CD14-positive monocyte (primary cell): ENCODE measurements at places on chromosomes 13 and 19.

DNA sequence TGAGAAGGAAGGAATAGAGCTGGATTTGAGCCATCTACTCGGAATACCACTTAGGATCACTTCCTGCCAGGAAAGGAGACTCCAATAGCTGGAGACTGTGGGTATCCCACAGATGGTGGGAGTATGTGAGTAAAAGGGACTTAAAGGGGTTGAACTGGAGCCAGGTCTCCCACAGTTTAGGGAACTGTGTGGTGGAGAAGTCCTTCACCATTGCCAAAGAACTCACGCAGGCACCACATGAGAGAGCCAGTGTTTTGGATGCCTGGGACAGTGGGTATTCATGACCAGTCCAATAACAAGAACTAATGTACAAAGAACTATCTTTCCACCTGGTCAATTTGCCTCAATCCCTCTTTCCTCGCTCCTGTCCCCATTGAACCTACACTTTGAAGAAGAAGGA lies 24.4 kb upstream of the MYCBP2 start:
- peak; percentile 27 for DNase-seq

DNA sequence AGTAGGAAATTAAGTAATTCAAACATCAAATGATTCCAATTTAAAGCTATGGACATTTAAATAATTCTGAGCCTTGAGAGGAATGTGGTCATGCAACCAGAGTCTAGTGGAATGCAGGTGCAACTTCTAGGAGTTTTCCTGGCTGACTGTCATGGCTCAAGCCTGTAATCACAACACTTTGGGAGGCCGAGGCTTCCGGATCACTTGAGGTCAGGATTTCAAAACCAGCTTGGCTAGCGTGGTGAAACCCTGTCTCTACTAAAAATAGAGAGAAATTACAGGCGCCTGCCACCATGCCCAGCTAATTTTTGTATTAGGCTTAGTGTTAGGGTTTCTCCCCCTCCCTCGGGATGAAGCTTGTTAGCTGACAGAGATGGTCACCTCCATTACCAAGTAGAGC lies 6.4 kb downstream of the ZNF808 start:
- peak; percentile 29 for DNase-seq

GRCh38 chr13:26721251-26722121 lies 39.1 kb downstream of the GPR12 start:
- no peak for DNase-seq

GRCh38 chr13:76446191-76446590 lies 440.0 kb downstream of the KCTD12 start:
- DNase-seq: no peak

DNA sequence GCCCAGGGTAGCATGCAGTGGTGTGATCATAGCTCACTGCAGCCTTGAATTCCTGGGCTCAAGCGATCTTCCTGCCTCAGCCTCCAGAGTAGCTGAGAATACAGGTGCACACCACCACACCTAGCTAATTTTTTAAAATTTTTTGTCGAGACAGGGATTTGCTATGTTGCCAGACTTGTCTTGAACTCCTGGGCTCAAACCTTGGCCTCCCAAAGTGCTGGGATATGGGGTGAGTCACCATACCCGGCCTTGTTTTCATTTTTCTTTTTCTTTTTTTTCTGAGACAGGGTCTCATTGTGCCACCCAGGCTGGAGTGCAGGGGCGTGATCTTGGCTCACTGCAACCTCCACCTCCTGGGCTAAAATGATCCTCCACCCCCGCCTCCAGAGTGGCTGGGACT lies 38.7 kb downstream of the KEAP1 start:
- no peak for DNase-seq

DNA sequence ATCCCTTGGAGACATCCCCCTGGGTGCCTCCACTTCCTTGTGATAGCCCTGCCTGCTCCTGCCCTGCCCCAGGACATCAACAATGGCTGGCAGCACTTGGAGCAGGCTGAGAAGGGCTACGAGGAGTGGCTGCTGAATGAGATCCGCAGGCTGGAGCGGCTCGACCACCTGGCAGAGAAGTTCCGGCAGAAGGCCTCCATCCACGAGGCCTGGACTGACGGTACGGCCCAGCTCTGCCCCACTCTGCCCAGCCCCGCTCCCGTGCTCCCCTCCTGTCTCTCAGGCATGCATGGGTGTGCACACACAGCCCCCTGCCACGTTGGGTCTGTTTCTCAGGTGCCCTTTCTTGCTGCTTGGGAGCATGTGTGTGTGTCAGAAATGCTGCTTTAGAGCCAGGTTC lies 26.4 kb downstream of the CAPN12 start:
- no peak for DNase-seq

DNA sequence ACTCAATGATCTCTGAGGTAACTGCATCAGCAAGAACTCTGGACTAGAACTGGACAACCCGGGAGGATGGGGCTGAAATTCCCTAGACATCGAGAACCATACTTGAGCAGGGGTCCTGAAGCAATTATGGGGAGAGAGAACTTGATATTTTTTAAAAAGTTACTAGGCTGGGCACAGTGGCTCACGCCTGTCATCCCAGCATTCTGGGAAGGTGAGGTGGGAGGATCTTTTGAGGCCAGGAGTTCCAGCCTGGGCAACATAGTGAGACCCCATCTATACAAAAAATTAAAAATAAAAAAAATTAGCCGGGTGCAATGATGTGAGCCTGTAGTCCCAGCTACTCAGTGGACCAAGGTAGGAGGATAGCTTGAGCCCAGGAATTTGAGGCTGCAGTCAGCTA lies 2.3 kb upstream of the DNAJB1 start:
- no peak for DNase-seq

- DNase-seq: no peak
These were observed 13.8 kb downstream of the TIMM13 start for GRCh38 chr19:2413629-2414028.

- DNase-seq: no peak
These were observed 365.4 kb downstream of the NDFIP2 start for GRCh38 chr13:79846386-79846785.

- DNase-seq: no peak
These were observed 417.6 kb upstream of the PCDH20 start for GRCh38 chr13:61833228-61833627.

DNA sequence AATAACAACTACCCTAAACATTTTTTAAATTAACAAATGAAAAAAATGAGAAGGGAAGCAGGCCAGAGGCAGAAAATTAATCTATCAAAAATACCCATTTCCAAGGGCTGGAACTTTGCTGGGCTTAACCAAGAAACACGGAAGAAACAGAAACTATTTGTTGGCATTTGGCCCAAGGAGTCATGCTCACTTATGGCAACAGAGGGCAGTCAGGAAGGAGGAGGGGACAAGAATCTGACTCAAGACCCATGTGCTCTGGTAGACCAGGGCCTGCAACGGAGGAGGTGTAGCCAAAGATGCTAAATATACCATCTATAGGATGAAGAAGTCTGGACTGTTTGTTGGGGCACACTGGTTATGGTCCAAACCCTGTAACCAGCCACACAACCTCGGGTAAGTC lies 496.7 kb downstream of the COG6 start:
- DNase-seq: no peak

- no peak for DNase-seq
These were observed 76.0 kb upstream of the STK24 start for GRCh38 chr13:98652721-98653462.

GRCh38 chr13:76289558-76289957 lies 596.6 kb downstream of the KCTD12 start:
- DNase-seq: no peak

- DNase-seq: no peak
These were observed 1416.6 kb upstream of the MIR17HG start for GRCh38 chr13:89930861-89931260.

- DNase-seq: peak; percentile 54
These were observed 10.3 kb upstream of the EDNRB start for GRCh38 chr13:77928909-77929308.

- no peak for DNase-seq
These were observed 3.0 kb upstream of the ECH1 start for GRCh38 chr19:38834590-38834989.

DNA sequence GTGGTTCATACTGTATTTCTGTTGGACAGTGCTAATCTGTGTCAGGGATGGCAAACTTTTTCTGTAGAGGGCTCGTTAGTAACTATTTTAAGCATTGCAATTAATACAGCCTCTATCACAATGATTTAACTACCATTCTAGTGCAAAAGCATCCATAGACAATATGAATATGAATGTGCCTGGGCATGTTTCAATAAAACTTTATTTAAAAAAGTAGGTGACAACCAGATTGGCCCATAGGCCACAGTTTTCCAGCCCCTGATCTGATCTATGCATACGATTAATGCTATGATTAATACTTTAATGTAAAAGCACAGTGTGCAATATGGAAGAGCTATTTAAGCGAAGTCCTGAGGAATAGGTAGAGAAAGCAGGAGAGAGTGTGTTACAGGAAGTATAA lies 29.6 kb downstream of the ADGRE1 start:
- no peak for DNase-seq

DNA sequence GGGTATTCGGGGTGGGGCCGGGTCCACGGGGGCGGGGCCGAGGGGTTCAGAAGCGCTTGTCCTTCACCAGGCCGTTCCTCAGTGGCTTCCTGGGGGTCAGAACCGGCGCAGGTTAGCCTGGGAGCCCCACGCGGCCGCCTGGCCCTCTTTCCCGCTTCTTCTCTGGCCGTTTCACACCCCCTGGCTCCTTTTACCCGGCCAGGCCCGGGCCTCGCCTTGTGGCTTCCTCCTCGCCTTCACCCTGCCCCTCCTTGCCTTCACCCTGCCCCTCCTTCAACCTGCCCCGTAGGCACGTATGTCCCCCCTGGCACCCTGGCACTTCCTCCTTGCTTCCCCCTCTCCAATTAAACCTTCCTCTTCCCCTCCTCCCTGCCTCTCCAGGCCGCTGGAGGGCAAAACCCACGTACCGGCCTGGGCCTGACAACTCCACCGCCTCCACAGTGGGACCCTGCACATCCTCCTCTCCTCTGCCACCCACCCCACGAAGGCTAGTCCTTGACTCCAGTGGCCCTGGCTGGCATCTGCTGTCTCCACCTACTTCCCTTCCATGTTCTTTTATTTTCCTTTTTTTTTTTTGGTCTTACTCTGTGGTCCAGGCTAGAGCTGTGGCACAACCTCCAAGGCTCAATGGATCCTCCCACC lies 25.3 kb downstream of the CERS1 start:
- DNase-seq: no peak

DNA sequence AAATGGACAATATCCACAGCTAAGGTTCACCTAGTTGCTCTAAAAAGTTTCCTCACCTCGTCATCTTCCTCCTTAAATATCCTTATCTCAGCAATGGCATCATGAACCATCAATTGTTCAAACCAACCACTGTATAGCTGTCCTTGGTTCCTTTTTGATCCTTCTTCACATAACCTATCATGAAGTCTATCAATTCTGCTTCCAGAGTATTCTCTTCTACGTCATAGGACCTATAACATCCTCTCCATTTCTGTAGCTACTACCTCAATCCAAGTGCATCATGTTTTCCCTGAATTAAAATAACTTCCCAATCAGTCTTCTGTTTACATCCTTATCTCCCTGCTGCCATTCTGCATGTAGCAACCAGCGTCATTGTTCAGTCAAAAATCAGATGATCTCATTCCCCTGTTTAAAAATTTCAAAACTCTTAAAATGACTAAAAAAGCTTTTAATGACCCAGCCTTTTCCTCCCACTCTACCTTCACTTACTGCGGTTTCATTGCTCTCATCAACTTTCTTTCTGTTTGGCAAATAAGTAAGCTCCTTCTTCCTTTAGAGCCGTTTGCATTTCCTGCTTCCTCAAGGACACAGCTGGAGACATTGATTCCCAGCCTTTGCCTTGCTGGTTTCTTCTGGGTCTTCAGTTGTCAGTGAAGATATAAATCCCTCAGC lies 223.9 kb upstream of the MIR17HG start:
- no peak for DNase-seq

DNA sequence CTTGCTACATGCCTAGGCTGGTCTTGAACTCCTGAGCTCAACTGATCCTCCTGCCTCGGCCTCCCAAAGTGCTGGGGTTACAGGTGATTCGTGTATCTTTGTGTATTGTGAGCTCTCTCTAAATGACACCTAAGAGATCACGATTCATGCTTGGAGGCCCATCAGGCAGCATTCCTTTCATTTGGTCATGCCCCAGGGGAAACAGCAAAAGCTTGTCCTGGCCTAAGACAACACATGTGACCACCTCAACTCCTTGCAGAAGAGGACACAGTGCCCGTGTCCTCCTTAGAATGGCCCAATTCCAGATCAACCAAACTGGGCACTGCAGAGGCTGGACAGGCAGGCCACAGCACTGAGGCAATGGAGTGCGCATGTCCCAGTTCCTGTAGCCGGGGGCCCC lies 32.5 kb downstream of the ZC3H4 start:
- no peak for DNase-seq

DNA sequence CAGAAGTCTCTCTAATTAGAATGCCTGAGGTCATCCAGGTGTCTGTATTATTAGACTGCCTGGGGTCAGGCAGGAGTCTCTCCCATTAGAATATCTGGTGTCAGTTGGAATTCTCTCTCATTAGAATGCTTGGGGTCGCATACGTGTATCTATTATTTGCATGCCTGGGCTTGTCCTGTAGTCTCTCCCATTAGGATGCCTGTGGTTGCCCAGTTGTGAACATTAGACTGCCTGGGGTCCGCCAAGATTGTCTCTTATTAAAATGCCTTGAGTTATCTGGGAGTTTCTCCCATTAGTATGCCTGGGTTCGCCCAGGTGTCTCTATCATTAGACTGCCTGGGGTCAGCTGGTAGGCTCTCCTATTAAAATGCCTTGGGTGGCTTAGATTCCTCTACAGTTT lies 1494.7 kb downstream of the UQCRFS1 start:
- no peak for DNase-seq

DNA sequence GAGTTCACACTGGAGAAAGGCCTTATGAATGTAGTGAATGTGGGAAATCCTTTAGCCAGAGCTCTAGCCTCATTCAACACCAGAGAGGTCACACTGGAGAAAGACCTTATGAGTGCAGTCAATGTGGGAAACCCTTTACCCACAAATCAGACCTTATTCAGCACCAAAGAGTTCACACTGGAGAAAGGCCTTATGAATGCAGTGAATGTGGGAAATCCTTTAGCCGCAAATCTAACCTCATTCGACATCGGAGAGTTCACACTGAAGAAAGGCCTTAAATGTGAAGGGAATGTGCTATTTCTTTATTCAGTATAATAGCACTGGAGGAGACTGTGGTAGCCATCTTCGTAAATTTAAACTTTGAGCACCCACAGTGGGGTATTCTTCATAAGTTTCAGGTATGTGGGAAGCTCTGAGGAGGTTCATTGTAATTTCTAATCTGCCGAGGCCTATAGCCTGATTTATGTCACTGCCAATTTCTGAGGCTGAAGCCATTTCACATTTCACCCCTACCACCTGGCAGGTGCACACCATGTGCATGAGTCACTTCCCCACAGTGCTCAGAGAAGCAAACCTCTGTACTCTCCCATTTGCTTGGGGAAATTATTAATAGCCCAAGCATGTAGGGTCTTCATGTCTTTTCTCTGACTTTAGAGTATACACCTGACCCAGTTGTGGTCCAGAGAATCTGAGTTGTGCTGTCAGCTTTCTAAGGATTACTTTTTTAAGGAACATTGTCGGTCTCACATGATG lies 6.4 kb downstream of the ZNF551 start:
- DNase-seq: no peak

- no peak for DNase-seq
These were observed 1.4 kb downstream of the CERS4 start for GRCh38 chr19:8210421-8211101.
